ENCODE measurements at places on chromosomes 11 and 22.

DNA sequence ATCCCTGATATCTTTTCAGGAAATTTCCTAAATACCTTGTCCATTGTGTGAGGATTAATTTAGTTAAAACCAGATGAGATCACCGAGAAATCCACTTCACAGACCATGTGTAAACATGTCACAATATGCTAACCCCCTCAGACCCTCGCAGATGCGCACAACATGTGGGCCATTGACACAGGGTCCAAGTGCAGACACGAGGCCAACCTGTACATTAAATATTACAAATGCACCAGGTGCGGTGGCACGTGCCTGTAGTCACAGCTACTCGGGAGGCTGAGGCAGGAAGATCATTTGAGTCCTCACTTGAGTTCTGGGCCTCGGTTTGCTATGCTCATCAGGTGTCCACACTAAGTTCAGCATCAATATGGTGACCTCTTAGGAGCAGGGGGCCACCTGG is 9.9 kb upstream of the TMPRSS4 start:
- DNase-seq: no peak

DNA sequence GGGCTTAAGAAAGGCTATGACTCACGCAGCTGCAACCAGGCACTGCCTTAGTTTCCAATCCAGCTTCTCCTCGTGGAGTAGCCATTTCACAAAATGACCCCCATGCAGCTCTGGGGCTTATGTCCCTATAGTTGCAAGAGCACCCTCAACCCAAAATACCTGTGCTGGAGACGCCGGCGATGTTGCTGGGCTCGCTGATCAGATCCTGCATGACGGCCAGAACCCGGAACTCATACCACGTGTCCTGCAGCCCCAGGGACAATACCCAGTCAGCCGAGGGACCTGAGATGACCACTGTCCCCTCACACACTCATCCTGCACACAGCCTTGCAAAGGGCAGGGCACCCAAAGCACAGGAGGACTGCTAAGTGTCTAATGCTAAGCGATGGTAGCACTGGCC is 32.1 kb downstream of the IGSF9B start:
- DNase-seq: no peak

DNA sequence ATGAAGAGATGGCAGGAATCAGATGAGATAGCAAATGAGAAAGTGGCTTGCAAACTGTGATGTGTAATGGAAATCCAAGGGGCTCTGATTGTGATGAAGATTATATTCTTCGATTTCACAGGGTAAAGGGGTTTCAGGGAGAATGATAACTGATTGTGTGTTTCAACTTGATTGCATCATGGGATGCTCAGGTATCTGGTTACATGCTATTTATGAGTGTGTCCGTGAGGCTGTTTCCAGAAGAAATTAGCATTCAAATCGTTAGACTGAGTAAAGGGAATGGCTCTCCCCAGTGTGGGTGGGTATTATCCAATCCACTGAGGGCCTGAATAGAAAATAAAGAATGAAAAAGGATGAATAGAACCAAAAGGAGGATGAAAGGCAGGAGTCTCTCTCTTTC is 278.7 kb upstream of the LARGE1 start:
- DNase-seq: no peak

GRCh38 chr11:2440646-2441045 is 3.7 kb downstream of the TRPM5 start:
- DNase-seq: no peak

GRCh38 chr11:42786981-42787380 is 524.8 kb upstream of the API5 start:
- no peak for DNase-seq

All from common myeloid progenitor, CD34-positive (primary cell).